ENCODE measurements at places on chromosomes 2 and 18.

GRCh38 chr2:144382849-144383248, 137.1 kb downstream of the ZEB2 start:
- DNase-seq, result no peak

DNA sequence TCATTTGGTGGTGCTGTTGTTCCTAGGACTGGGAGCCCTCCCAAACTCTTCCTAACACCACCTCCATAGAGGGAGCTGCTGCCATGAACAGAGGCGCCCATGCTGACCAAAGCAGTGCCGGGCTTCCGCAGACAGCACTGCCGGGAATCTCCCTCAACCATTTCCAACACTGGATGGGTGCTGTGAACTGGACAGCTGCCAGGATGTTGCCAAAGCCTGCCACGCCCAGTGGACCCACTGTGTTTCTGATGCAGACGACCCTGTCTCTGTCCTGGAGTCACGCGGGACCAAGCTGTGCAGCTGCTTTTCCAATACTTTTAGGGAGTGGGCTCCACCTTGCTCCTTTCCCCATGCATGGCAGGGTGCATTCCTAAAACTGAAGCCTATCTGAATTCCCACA, 16.9 kb upstream of the GNAL start:
- no peak for DNase-seq

- no peak for DNase-seq
Measured at GRCh38 chr2:150976604-150977003, 285.1 kb downstream of the RBM43 start.

DNA sequence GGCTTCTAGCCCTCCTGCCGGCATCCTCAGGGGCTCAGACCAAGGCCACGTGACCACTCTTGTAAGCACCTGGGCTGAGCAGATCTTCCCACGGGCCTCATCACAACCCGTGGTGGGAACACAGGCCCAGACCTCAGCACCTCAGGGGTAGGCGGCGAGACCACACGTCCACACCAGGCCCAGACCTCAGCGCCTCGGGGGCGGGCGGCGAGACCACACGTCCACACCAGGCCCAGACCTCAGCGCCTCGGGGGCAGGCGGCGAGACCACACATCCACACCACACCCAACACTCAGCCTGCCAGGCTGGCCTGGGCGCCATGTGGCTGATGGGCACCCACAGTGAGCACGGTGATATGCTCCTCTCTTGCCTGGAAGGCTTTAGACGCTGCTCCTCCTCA, 334.4 kb upstream of the SALL3 start:
- no peak for DNase-seq

- no peak for DNase-seq
Measured at GRCh38 chr2:200962811-200963123, 693 bp downstream of the ORC2 start.

- no peak for DNase-seq
Measured at GRCh38 chr2:137939026-137939425, 25.2 kb upstream of the HNMT start.

DNA sequence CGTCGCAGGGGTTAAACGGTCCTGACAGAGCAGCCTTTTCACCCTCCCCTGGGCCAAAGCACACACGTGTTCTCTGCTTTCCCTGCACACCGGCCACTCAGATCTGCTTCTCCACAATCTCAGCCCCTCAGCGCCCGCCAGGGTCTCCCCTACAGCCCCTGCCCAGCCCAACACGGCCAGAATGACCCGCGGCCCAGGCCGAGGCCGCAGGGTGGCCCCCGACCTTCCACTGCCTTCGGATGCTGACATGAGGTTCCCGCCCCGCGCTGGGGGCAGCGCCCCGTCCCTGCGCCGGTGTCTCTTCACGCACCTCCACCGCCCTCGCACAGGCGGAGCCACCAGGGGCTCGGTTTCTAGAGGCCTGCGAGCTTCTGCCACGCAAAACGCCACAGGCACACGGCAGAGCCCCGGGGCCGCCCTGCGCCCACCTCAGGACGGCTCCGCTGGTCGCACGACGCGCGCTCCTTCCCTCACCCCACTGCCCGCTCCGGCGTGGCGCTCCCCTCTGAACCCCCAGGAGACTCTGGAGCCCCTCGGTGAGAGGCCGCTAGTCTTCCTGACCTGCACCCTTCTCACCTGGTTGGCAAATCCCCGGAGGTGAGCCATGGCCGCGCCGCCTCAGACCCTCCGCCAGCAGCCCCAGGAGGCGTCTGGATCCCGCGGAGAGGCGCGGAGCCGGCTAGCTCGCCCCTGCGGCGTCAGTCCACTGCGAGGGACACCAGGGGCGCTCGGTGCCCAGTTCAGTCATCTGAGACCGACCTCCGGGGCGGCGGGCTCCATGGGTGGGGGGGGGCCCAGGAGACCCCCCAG, 749 bp downstream of the STK25 start:
- no peak for DNase-seq

DNA sequence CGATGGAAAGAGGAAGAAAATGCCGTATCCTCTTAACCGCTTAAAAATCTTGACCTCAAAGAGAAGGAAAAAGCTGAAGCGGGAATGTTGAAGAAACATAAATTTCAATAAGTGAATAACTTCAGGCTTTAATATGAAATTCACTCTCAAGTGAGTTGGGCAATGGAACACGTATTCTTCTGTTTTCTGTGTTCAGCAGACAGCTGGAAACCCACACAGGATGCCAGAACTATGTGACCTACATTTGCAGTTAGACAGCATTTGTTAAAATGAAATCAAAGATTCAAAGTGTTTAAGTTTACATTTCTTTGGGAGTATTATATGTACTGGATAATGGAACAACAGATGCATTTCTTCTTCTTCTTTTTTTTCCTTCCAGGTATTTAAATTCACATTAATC, 80.5 kb upstream of the SPATS2L start:
- no peak for DNase-seq

DNA sequence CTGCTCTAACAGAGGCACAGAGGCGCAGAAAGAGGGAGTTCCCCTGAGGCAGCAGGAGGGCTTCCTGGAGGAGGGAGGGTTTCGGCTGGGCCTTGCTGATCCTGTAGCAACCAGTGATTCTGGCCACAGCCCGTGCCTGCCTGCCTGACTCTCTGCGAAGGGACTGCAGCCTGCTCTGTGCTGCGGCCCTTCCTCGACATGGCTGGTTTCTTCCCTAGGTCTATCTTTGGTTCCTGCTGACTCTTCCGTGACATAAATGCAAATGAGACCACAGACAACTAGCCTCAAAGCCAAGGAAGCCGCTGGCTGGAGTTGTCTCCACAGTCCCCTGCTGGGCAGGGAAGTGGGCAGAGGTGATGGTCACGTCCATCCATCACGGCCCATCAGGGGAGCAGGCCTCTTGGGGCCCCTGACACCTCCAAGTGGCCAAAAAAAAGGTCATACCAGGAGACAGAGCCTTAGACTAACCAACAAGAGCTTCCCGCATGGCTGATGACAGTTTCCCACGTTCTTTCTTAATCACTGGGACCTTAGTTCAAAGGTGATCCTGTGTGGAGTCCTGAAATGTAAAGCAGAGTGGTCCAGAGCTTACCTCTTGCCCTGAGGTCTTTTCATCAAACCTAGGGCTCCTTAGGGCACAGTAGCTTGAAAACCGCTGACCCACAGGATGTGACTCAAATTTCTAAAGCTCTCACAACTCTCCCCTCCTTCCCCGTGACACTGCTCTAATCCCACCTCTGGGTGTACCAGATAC, 55.3 kb downstream of the HS1BP3 start:
- no peak for DNase-seq

- no peak for DNase-seq
Measured at GRCh38 chr18:51537487-51537886, 340.0 kb upstream of the MEX3C start.

GRCh38 chr2:151020411-151020810, 241.3 kb downstream of the RBM43 start:
- no peak for DNase-seq

DNA sequence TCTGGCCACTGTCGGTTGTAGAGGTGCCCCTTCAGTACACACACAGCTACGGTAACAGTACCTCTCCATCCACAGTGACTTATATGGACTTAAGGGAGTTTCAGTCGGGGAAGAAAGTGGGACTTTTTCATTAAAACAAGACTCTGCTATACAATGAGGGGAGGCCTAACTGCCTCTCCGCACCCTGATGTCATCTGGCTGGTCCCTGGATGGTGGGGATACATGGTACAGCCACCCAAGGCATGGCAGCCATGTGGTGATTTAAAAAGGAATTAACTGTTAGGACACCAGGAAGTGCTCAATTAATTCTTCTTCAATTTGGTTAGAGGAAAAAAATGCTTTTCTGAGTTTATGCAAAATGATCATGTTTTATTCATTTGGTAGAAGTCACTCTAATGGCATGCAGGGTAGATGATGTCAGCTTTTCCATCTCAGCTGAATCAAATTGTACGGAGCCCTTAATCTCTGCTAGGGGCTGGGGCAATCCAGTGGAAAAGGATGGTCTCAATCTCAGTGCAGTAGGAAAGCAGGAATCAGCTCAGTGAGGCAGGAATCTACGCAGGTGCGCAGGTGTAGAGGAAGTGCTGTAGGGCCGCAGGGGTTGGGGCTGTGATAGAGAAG, 243.9 kb downstream of the PRKCE start:
- no peak for DNase-seq

DNA sequence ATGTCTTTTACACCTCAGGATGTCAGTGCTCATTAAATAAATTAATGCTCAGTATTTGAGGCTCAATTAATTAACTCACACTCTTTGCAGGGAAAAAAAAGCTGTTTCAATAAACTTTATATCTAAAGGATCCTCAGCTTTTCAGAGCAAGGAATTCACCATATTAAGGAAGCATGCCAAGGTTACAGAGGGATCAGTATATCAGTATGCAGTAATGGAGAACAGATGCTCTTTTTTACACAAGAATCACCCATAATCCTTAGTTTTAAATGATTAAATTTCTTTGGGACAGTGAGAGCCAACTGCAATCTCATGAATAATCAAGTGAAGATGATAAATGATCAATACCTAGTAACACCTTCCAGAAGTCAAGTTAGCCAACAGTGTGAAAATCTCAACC, 14.9 kb upstream of the LCT start:
- DNase-seq, result no peak

DNA sequence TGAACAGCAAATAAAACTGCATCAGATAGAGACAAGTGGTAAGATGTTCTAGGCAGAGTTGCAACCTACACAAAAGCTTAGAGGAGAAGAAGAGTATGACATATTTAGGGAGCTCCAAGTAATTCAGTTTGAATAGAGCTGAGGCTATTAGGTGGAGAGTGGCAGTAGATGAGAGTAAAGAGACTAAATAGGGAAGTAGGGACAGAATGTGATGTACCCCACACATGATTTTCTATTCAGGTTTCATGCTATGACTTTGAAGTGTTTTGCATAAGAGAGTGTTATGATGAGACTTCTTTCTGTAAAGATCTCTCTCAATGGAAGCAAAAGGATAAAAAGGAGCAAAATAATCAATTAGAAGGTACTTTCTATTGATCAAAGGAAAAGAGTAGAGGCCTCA, 206.8 kb upstream of the ERBB4 start:
- no peak for DNase-seq

GRCh38 chr2:56132138-56132537, 51.7 kb upstream of the CCDC85A start:
- no peak for DNase-seq

DNA sequence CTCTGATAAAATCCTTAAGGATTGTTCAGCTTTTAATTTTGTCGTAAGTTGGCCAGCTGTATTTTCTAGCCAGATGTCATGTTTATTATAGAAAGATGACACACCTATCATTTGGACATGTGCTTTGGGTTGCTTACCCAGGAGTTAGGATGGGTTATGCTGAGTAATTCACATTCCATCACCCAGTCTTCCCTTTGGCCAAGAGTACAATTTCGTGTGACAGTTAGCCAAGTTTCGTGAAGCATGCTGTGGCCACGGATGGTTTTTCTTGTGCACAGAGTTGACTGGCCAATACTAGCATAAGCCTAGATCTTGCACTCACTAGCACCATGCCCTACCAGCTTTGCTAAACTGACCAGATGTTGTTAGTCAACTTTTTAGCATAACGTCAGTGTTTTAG, 5.8 kb downstream of the MAPRE3 start:
- DNase-seq, result no peak

DNA sequence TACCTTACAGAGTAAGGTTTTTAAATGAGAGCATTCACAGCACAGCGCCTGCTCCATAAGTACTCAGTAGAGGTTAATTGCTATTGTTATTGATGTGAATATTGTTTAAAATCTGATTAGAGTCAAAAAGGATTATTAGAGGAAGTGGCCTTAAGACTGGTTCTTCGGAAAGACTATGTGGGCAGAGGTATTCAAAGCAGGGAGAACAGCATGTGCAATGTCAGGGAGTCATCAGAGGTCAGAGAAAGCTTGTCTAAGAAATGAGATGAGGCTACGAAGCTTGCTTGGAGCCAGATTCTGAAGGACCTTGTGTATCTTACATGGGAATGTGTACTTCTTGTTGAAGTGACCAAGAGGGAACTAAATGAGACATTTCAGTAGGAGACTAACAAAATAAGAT, 49.8 kb downstream of the PMS1 start:
- no peak for DNase-seq

DNA sequence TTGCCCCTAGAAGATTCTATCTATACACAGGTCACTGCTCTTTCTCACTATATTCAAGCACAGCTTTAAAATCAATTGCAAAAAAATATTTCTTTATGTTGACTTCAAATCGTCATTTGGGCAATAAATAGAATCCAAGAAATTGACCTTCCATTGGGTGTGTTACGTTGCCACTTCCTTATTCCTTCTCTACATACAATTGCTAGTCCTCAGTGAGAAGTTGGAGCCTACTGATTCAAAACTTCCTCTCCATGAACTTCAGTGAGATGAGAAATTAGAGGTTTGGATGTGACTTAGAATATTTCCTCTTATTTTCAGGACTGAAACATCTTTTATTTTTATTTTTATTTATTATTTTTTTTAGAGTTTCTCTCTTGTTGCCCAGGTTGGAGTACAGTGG, 40.3 kb downstream of the PMAIP1 start:
- DNase-seq, result no peak

DNA sequence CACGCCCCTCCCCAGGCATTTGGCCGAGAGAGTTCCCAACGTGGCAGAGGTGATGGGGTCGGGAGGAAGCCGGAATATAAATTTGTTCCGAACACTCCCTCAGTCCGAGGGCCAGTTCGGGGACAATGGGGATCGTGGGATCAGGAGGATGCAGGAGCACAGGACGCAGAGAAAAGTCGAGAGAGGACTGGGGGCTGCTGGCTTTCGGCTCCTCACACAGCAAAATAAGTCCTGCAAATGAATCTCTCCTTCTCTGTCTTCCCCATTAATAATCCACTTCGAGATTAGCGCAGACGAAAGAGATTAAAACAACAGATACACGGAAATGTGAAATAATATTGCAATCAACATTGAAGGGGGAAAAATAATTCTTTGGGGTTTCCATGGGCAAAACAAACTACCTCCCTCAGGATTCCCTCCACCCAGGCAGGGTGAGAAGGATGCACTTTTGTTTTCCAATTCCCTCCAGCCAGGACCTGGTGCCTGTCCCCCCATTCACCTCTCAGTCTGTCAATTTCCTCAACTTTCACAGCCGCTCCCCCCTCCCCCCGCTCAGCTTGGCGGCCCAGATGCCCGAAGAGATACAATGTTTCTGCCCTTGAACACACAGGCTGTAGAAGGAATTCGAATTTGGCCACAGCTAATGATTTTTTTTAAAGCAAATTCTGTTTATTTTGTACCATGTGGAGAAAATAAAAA, 3.1 kb upstream of the ZEB2 start:
- no peak for DNase-seq

- no peak for DNase-seq
Measured at GRCh38 chr2:70505613-70506391, 47.8 kb downstream of the TGFA start.
